Aortic smooth muscle cell (primary cell): ENCODE measurements at places on chromosomes 6 and 20. TPM values are rescaled to one million over a fixed set of nuclear protein-coding genes. Genes with fewer than 3 reads are reported as not detected.

Gene KCNB1
- under 0.01 and 0.19 TPM in 2 replicates for total RNA-seq

Gene SLA2
- not detected in 2 replicates for total RNA-seq

Gene GCNT2
- total RNA-seq: 4.0 and 12.3 TPM in 2 replicates

Gene ADGRF5
- 1.1 and 1.3 TPM in 2 replicates for total RNA-seq

Gene TFAP2D
- 0.25 and 0.26 TPM in 2 replicates for total RNA-seq

Gene GSTA2
- not detected in 2 replicates for total RNA-seq

Gene TRIM26
- total RNA-seq: 22.8 and 27.0 TPM in 2 replicates

Gene FAM184A
- total RNA-seq: 1.2 and 2.6 TPM in 2 replicates

Gene RPS10
- 1,439 and 1,650 TPM in 2 replicates for total RNA-seq

Gene SIRT5
- 4.9 and 5.6 TPM in 2 replicates for total RNA-seq

Gene TCP11
- 0.13 and 0.25 TPM in 2 replicates for total RNA-seq

Gene MMP24
- total RNA-seq: 0.53 and 0.75 TPM in 2 replicates

Gene RCAN2
- 4.2 and 10.4 TPM in 2 replicates for total RNA-seq

Gene C2
- total RNA-seq: 2.8 and 4.3 TPM in 2 replicates

Gene EBF4
- 0.13 and 0.25 TPM in 2 replicates for total RNA-seq

Gene FOXF2
- 0.26 and 0.31 TPM in 2 replicates for total RNA-seq

Gene RBBP8NL
- not detected in 2 replicates for total RNA-seq

Gene SPATA2
- total RNA-seq: 1.1 and 1.2 TPM in 2 replicates

Gene WASF1
- 2.5 and 5.3 TPM in 2 replicates for total RNA-seq

Gene FLRT3
- total RNA-seq: under 0.01 and 0.06 TPM in 2 replicates

Gene GABRR2
- 0.12 and 0.26 TPM in 2 replicates for total RNA-seq

Gene HSPA12B
- 0.31 and 0.53 TPM in 2 replicates for total RNA-seq

Gene DPPA5
- not detected in 2 replicates for total RNA-seq

Gene BCL2L1
- 75.4 and 101 TPM in 2 replicates for total RNA-seq

Gene ALDH5A1
- 1.8 and 2.9 TPM in 2 replicates for total RNA-seq

Gene PTK7
- 13.2 and 13.7 TPM in 2 replicates for total RNA-seq

Gene C6orf58
- total RNA-seq: 0.06 TPM in 1 of 2 replicates, not detected in the other

Gene VGLL2
- not detected in 2 replicates for total RNA-seq

Gene WFDC10B
- total RNA-seq: not detected in 2 replicates

Gene PROKR2
- total RNA-seq: not detected in 2 replicates

Gene GPR6
- total RNA-seq: not detected in 2 replicates

Gene CPXM1
- under 0.01 and 0.53 TPM in 2 replicates for total RNA-seq

Gene PRL
- not detected in 2 replicates for total RNA-seq

Gene ZBTB9
- total RNA-seq: 4.4 and 4.8 TPM in 2 replicates

Gene CRIP3
- 0.13 and 0.19 TPM in 2 replicates for total RNA-seq

Gene SMPDL3A
- total RNA-seq: 2.9 and 6.6 TPM in 2 replicates
